ENCODE measurements at places on chromosomes 4 and X.

DNA sequence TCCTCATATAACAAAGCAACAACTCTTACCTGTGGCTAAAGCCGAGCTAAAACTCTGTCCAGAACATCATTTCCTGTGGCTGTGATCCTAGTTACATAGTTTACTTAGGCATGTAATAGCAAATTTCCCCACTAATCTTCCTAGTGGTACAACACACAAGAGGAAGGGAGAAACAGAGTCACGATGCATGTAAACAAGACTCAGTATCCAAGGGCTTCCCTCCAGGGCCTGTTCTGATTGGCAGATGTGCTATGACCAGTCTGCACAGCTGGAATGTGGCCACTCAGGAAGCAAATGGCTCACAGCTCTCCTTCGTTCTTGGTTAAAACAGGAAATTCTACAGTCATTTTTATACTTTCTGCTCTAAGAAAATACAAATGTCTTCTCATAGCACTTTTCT, 49.2 kb upstream of the PRSS48 start:
- no peak for DNase-seq

DNA sequence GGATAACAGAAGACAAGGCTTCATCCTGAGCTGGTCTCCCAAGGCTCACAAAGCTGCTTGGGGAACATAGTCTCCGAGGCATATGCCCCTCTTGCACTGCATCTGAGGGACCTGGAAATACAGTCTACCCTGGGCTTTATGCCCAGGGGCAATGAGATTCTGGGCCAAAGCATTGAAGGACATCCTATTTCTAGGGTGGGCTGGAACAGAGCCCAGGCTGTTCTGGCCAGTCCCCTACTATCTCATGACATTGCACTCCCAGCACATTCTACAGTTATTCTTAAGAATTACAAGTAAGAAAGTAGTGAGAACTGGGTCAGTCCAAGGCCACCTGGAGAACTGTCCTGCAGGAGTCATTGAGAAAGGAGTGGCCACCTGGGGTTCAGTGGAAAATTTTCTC, 107.6 kb downstream of the USP46 start:
- DNase-seq, result no peak

DNA sequence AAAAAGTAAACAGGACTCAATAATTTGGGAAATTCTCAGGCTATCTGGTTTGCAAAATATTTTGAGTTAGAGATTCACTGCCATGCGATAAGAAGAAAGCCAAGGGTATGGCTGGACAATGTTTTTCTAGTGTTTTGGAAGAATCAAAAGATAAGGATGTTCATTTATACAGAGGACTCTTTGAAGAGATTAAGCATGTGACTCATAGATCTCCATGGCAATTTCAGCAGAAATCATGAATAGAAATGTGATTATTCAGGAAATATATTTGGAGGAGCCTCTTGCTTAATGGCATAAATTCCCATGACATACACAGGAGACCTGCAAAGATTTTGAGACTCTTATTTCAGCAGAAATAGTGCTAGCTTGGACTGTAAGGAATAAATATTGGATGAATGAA, 16.7 kb upstream of the FRAS1 start:
- no peak for DNase-seq

DNA sequence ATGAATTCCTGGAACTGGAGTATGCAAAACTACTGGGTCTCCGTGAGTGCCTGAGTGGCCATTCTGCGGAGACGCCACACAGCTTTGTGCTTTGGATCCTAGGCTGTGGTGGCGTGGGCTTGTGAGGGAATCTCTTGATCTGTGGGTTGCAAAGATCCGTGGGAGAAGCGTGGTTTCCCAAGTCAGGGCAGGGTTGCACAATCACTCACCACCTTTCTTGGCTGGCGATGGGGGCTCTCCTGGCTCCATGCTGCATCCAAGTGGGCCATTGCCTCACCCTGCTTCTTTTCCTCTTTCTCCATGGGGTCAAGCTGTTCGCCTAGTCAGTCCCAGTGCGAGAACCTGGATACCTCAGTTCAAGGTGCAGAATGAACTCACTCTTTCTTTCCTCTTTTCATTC, 62.5 kb downstream of the SLAIN2 start:
- no peak for DNase-seq

DNA sequence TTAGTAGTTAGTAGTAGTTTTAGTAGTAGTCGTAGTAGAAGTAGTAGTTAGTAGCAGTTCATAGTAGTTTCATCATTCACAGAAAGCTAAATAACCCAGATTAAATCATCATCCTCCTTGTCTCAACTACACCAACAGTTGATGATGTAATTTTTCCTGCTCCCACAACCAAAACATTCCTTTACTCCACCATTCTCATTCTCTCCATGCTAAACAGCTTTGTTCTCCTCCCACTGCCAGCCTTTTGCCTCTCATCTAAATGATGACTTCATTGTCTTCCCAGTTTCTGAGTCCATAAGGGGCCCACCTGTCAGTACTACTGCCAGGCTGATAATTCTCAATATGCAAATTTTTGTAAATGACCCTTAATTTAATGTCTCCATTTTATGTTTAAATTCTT, 68.9 kb downstream of the ARHGAP24 start:
- no peak for DNase-seq

- no peak for DNase-seq
Measured at GRCh38 chr4:90375081-90375480, 247.9 kb downstream of the CCSER1 start.

GRCh38 chr4:144785961-144786360, 140.0 kb downstream of the HHIP start:
- DNase-seq, result no peak

GRCh38 chr4:168569931-168570276, 73.1 kb downstream of the PALLD start:
- no peak for DNase-seq

DNA sequence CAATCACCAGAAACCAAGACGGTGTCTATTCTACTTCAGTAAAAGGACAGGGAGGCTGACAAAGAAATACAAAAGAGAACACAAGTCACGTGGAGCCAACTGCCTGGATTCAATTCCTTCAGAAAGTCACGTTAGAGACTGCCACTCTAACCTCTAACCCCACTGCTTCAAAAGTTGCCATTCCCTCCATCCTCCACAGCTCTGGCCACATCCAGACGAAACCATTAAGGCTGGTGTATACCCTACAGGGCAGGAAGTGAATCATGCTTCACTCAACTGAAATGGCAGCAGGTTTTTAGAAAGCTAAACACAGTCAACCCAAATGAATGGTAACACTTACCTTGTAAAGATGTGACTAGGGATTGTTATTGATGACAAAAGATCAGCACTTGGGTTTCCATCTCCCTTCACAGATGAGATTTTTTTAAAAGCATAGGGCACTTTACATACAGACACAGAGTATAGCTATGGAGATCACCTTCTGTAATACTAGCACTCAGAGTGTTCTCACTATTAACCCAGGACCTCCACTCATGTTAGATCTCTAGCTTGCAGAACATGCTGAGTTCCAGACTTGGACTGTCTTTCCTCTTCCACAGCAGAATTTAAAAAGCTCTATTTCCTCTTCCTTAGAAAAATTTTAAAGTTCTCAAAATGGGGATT, 37.4 kb downstream of the MAML3 start:
- no peak for DNase-seq

- DNase-seq, result no peak
Measured at GRCh38 chr4:114225436-114225835, 246.0 kb upstream of the ARSJ start.

DNA sequence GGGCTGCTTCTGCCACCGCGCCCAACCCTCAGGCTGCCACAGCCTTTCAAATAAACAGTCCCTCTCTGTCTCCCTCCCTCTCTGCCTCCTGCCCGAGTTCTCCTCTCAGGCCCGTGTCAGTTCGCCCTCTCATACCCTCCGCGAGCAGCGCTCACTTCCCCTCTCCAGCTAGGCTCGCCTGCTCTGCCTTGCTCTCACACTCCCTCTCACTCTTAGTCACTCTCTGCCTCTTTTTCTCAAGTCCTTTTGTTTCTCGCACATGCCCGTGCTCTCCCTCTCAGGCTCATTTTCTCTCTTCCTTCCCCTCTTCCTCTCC, 3.2 kb downstream of the EFNB1 start:
- DNase-seq, result peak; percentile 62

DNA sequence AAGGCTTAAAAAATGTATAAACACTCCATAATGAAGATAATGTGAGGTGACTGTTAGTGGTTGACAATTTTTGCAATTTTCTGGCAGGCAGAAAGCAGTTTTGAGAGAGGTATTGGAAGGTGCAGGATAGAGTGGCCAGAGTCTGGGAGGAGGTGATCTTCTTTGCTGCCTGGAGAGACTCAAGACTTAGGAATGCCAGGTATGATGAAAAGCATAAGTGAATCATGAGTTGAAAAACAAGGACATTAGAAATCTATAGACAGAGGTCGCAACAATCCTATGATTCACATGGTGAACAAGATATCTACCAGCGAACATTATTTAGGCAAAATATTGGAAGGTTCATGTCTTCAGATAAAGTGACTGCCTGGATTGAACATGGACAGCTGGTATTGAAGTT, 118.5 kb downstream of the CFAP299 start:
- peak; percentile 31 for DNase-seq

GRCh38 chr4:128354205-128354821, 66.7 kb upstream of the PGRMC2 start:
- DNase-seq, result peak; percentile 70

GRCh38 chrX:95101851-95102390, 1427.9 kb downstream of the FAM133A start:
- no peak for DNase-seq

DNA sequence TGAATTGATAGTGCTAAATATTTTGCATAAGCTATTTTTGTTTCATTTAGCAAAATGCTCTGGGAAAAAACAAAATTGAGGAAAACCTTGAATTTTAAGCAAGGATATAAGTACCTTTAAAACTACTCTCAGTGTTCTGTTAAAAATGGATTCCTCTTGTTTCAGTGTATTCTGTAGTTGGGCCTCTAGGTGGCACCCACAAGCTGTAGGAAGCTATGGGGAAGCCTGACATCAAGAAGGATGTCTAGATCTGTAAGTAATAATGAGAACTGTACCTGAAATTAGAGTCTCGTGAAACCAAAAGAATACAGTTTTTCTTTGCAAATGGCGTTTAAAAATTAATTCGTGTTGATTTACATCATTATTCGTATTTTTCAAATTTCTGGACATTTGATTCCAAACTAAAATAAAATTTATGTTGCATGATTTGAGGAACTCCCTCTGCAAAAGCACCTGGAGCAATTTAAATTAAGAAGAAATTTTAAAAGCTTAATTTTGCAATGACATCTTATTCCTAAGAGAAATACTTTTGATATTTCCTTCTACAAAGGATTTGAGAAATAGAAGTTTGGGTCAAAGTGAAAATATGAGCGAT, 51.2 kb downstream of the TMPRSS11E start:
- peak; percentile 87 for DNase-seq

All from HT-29 (cell line).